ENCODE measurements at places on chromosomes 6 and 20. TPM values are rescaled to one million over a fixed set of nuclear protein-coding genes. Genes with fewer than 3 reads are reported as not detected.

HSPA12B gene
- 9.2 TPM for total RNA-seq

GJA1 gene
- 268 TPM for total RNA-seq

DACT2 gene
- 0.48 TPM for total RNA-seq

MAD2L1BP gene
- total RNA-seq, result 25.5 TPM

RALGAPB gene
- total RNA-seq, result 27.6 TPM

ZBTB12 gene
- total RNA-seq, result 5.2 TPM

RCAN2 gene
- 281 TPM for total RNA-seq

NFKBIE gene
- total RNA-seq, result 4.7 TPM

All from cardiac septum (tissue), 1 donor.